ENCODE measurements at places on chromosomes 6 and 20.

GRCh38 chr20:32966382-32966781 lies 37.9 kb downstream of the SUN5 start:
- no peak for DNase-seq

- no peak for DNase-seq
Observed at GRCh38 chr6:83311231-83311630, 118.1 kb downstream of the RWDD2A start.

DNA sequence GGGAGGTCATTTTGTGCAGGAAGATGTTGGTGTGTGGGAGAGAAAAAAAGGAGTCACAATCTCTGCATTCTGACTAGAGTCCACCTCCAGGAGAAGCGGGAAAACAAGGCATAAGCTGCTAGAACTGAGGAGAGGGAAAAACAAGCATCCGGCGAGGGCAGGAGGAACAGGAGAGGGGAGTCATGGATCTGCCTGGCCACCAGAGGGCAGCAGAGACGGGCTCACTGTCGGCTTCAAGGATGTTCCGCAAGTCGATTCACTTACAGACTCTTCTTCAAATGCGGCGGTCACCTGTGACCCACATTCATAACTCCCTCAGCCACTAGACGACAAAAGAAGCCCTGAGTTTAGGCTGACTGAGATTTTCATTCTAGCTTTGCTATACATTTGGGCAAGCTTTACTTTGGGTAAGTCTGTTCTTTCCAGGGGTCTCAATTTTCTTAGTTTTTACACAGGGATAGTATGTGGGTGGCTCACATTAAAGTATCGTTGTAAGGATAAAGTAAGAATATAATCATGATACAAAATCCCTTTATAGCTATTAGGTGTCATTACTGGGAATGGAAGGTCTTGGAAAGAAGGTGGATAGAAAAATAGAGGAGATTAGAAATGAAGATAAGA lies 6.6 kb upstream of the BTNL2 start:
- DNase-seq: peak; percentile 90

DNA sequence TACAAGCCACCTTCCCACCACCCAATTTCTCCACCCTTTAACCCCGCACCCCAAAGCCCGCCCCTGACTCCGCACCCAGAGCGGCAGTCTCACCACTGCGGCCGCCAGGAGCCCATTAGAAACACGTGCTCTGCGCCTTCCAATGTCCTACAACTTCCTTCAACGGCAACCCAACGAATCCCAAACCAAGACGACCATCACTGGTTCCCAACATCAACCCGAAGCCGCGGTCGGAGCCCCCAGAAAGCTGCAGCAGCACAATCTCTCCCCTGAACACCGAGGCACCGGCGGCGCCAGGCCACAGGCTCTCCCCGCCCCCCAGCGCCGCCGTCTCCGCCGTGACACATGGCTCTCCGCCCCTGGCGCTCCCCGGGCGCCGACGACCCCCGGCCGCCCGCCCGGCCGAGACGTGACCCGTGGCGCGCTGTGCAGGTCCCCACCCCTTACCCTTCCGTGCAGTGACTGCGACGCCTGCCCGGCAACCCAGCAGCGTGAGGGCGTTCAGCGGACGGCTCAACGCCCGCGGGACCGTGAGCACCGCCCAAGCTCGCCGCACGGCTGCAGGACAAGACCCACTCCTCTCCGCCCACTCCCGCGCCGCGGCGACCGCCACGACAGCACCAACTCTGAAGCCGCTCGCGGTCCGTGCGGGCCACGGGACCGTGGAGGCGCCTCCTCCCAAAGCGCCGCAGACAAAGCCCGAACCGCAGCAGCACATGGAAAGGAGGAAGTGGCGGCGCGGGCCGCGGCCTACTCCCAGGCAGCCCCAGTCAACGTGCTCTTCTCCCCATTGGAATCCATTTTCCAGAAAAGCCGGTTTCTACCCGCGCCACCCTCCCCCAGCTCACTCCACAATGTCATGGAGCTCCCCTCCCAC lies 551 bp downstream of the SYNCRIP start:
- peak; percentile 51 for DNase-seq

DNA sequence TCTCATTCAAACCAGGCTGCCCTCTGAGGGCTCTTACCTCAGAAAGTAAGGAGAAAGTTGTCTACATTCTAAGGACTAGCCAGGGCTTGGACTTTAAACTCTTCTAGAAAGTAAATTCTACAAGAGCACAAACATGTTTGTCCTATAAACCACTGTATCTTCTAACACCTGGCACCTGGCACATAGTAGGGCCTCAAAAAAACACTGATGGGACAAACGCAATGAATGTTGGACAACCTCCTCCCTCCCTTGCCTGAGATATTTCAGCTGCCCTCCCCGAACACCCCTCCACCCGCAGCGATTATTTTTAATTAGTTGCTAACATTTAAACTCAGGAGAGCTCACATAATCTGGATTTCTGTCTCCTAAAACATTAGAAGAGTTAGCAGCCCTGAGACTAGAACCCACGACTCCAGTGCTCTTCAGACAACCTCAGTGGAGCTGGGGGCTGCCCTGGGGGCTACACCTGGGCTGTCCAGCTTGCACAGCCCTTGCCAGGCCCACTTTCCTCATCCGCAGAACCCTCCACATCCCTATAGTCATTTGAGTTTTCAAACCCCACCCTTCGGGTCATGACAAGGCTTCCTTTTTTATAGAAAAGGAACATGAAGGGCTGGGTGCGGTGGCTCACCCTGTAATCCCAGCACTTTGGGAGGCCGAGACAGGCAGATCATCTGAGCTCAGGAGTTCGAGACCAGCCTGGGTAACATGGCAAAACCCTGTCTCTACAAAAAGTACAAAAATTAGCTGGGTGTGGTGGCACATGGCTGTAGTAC lies 4.9 kb downstream of the HCK start:
- no peak for DNase-seq

DNA sequence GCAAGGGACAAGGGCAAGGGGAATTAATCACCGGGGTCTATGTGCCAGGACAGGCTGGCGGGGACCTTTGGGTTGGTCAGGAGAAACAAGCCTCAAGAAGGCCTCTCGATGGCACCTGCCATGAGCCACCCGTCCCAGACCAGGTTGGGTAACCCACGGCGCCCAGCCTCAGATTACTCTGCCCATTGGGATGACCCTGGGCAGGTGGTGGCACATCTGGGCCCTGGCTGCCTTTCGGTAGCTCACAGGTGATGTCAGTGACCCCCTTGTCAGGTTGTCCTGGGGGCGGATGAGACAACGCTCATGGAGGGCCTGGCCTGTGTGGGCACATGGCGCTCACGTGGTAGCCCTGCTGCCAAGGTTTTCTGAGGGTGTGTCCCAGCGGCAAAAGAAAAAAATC lies 152.2 kb downstream of the SYCP2 start:
- no peak for DNase-seq

DNA sequence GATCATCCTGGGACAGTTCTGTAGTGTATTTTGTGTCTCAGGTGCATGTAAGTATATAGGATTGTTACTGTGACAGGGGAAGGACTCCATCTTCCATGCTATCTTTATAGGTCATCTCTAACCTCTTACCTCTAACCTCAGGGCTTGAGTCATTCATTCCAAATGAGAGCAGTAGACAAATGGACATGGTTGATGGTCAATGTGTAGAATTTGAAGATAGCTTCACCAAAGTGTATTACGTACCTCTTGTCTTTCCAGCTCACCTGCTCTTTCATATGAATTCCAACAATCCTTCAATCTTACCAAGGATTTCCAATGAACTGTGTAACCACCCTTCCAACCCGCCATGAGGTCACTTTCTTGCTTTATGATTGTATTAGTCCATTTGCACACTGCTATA lies 8.7 kb upstream of the ADGRG6 start:
- DNase-seq: no peak

GRCh38 chr20:64106981-64107735 lies at the start of gene NPBWR2:
NPBWR2 (minus strand) TSS chr20:64107565; CDS start chr20:64106831, 734 bp downstream.
- no peak for DNase-seq
